ENCODE measurements at places on chromosomes 7 and 10. TPM values are rescaled to one million over a fixed set of nuclear protein-coding genes. Genes with fewer than 3 reads are reported as not detected.

DNA sequence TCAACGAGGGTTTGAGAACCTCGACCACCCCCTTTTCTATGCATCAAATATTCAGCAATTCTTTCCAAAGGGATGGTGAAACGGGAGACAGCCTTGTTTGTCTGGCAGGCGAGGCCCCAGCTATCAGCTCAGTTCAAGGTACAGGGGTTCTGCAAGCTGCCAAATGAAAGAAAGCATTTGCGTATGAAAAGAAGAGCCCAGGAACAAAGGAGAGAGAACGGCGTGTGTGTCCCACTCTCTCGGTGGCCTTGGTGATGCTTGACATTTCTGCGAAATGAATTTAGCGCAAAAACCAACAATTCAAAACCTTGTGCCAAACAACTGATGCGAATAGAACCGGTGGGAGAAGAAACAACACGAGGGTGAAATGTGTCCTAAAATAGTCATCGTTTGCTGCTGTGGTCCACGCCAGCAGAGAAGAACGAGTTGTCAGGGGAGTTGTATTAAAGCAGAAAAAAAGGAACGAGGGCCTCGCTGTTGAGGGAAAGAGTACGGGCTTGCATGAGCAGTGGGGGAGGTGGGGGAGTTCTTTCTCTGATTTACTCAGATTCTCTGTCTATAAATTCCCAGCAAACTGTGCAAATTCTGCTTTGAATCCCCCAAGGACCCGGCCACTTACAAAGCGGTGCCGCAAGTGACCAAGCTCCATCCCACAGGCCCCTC, 97.7 kb downstream of the TMEM130 start:
- no peaks in the 10 kb centered on the region for H3K4me1 ChIP-seq
- H3K27ac ChIP-seq: no peak overlapping the region
- no peak overlapping the region for H3K4me3 ChIP-seq
- no peak for DNase-seq
- H3K27me3 ChIP-seq: peaks cover 2% of the 10 kb centered on the region
- H3K36me3 ChIP-seq: no peaks in the 10 kb centered on the region

- H3K27me3 ChIP-seq: no peaks in the 10 kb centered on the region
- DNase-seq: no peak
- H3K27ac ChIP-seq: no peak overlapping the region
Measured at GRCh38 chr10:42937649-42938180, 139.2 kb upstream of the RET start.

The PNLIPRP1 gene
- total RNA-seq: not detected

DNA sequence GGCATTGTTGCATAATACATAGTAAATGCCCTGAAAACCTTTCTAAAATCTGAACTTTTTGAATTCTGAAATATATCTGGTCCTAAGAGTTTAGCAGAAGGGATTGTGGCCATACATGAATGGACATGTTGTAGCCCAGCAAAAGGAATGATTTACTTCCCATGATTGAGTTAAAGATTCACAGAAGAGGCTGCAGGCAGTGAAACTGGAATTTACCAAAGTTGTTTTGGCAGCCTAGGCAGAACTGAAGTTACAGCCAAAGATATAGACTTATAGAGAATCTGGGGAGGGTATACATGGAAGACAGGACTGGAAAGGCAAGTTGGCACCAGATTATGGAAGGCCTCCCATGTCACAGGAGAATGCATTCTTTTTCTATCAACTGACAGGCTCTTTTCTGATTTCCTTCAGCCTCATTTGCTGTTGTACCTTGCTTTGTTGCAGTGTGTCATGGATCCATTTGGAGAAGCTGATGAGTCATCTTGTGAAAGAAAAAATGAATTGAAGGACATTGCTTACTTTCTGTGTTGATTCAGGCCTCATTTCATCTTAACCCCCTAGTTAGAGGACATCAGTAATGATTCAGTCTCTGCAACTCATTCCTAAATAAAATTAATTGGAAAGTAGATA, 356.2 kb upstream of the LRGUK start:
- no peak for DNase-seq
- H3K4me1 ChIP-seq: no peaks in the 10 kb centered on the region
- H3K4me3 ChIP-seq: no peak overlapping the region
- H3K36me3 ChIP-seq: peaks cover 4% of the 10 kb centered on the region
- H3K27ac ChIP-seq: no peak overlapping the region

DNA sequence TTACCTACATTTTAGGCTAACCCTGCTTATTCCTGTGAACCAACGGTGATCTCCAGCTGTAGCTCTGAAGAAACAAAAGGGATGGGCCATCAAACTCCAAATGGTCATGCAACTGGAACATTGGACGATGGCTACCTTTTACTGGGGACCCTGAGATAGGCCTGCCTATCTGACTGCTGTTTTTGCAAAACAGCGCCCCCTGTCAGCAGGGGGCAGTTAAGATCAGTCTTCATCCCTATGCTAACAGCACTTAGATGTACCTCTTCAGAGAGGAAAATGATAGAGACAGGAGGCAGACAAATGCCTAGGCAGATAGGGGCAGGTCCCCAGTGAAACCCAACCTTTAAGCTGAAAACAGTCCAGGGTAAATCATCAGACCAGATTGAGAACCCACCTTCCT, 1085.4 kb upstream of the SORCS1 start:
- H3K27me3 ChIP-seq: no peaks in the 10 kb centered on the region
- no peaks in the 10 kb centered on the region for H3K36me3 ChIP-seq
- no peak overlapping the region for H3K4me3 ChIP-seq

Data from activated naive CD4-positive, alpha-beta T cell treated with anti-CD3 and anti-CD28 coated beads for 36 hours (primary cell).